ENCODE measurements at places on chromosomes 1 and 21.

DNA sequence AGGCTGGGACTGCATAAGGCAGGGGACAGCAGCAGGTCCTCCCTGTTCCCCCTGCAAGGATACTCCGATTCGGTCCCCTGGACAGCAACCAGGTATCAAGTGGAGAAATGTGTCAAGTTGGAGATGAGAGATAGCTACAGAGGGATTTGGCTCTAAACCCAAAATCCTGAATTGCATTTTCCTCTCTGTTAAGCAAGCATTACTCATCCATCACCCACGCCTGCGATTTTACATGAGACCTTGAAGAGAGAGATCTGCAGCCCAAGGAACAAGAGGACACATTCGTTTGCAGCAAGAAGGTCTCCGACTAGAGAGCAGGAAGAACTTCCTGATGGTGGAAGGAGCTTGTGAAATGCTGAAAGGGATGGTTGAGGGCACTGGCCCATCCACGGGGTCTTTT is 21.9 kb downstream of the SYT2 start:
- no peak for DNase-seq

DNA sequence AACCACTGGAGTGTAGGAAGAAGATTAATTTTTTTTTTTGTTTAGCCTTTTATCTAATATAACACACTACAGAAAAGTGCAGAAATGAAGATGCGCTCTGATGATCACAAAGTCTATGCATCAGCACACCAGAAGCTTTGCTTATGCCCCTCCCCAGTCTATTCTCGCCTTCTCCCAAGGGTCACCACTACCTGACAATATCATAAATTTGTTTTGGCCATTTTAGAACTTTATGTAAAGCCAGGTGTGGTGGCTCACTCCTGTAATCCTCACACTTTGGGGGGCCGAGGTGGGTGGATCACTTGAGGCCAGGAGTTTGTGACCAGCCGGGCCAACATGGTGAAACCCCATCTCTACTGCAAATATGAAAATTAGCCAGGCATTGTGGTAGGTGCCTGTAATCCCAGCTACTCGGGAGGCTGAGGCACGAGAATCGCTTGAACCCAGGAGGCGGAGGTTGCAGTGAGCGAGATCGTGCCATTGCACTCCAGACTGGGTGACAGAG is 231.3 kb downstream of the FOXD2 start:
- DNase-seq, result no peak

DNA sequence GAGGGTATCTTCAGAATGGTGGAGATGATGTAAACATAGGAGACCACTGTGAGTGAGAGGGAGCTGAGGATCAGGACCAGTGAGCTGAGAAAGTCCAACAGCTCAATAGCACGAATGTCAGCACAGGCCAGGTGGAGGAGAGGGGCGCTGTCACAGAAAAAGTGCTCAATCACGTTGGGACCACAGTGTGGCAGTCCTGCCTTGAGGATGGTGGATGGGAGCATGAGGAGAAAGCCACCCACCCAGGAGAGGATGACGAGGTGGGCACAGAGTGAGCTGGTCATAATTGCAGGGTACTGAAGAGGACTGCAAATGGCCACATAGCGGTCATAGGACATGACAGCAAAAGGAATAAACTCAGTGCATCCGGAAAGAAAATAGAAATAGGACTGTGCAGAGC is 8.1 kb downstream of the OR11L1 start:
- DNase-seq, result no peak

DNA sequence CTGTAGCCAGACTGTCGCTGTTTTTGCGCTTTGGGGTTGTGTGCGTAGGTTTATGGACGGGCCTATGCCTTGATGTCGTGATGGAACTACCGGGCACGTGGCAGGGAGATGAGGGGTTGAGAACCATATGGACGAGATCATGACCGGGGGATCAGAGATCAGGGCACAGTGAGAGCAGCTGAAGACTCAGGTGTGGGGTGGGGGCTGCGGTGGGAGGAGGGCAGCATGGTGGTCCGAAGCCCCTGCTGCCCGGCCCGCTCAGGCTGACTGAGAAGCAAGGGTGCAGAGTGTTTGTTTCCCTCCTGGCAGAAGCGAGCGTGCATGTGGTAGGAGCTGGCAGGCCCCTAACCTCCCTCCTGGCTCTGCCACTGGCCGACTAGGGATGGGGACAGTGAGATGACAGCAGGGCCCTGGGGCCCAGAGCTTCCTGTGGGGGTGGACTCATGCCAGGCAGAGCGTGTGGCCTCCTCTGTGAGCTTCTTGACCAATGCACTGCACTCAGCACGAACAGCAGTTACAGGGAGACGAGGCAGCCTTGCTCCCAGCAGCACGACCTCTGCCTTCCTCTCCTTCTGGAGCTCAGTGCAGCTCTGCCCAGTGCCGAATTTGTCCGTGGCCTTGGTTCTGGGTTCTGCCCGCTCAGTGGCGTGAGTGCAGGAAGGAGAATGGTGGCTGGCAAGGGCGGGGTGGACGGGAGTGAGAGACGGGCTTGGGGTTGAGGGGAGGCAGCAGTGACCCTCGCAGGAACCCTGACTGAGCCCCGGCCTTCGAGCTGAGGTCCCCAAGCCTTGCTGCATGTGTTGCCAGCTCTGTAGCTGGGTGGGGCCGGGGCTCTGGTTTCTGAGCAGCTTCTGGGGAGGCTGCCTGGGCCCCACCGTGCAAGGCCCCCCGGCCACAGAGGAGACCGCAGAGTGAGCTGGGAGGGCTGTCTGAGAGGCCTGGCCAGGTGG is 22.2 kb upstream of the LRRC3 start:
- DNase-seq, result no peak

DNA sequence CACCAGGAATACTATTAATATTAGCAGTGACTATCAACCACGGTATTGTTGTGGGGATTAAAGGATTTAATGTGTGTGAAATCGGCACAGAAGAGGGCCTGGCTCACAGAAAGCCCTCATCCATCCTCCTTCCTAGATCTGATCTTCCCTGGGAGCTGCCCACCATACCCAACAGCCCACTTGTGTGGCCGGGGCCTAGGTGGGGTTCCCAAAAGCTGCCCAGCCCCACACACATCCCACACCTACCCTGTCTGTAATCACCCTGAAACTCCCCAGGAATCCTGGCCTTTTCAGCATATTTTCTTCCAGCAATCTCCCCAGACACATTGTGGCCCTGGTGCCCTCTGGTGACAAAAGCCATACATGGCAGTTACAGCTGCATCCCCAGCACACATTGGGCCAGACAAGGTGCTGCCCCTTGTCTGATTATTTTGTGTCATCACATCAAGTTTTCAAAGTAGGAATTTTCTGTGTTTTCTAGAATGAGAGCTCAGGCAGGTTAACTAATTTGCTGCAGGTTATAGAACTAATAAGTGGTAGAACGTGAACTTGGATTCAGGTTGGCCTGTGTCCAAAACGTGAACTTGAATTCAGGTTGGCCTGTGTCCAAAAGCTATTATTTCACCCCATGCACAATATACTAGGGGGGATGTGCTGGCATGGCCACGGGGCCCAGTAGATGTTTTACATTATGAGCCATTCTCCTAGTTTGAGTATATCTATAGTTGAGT is 5.3 kb upstream of the SLC6A9 start:
- DNase-seq, result no peak

DNA sequence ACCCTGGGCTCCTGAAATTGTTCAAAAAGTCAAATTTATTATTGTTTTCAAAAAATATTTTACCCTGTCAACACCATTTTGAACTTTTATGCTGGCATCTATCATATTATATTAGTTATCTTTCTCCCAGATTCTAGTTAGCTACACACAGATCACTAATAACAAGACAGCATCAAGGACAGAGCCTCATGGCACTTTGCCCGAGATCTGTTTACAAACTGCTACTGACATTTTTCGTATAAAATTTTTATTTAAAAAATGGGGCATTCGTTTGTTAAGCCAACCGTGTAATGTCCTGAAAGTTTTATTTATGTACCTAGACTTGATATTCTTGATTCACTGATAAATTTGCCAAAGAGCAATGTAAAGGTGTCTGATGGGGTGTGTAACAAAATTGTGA is 78.1 kb downstream of the PLPPR5 start:
- no peak for DNase-seq

DNA sequence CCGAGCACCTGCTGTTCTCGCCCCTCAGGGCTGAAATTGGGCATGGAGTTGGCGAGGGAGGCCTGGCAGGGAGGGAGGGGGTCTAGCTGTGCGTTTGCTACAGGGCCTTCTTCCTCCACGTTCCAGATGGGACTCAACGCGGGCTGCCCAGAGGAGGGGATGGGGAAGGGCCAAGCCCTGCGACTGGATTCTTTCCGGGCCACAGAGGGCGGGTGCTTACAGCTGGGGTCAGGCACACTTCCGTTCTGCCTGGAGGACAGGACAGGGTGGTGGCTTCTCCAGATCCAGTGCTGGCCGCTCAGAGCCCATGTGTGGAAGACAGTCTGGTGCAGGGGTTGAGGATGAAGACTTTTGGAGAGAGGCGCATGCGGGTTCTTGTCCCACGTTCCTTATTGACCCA is 90.0 kb downstream of the EDEM3 start:
- DNase-seq, result no peak

GRCh38 chr1:6688001-6688400 is 13.6 kb downstream of the DNAJC11 start:
- no peak for DNase-seq

GRCh38 chr1:5141750-5142149 is 487.3 kb downstream of the AJAP1 start:
- no peak for DNase-seq

DNA sequence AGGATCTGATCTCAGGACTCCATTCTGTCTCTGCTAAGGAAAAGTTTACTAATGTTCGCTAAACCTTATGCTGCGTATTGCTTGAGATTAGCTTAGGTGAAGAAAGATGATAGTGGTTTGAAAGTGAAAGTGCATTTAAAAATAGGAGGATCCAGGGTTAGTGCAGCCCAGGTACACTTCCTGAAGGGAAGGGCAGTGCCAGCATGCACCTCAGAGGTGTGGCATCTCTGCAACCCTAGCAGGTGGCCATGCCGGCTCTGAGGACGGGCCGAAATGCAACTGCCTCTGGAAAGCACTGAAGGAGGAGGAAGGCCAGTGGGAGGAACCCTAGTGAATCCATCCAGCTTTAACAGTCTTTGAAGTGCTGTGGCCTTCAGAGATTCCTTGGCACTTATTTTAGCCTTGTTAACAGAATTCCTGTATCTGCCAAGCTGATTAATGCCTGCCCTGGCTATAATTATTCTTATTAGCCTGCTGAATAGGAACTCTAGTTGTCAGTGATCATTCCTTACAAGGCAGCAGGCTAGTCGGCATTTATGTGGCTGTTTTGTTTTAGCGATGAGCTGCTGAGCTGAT is 5.5 kb downstream of the PTGFRN start:
- DNase-seq, result no peak

- no peak for DNase-seq
Observed at GRCh38 chr21:25640943-25641292, 1.9 kb downstream of the JAM2 start.

DNA sequence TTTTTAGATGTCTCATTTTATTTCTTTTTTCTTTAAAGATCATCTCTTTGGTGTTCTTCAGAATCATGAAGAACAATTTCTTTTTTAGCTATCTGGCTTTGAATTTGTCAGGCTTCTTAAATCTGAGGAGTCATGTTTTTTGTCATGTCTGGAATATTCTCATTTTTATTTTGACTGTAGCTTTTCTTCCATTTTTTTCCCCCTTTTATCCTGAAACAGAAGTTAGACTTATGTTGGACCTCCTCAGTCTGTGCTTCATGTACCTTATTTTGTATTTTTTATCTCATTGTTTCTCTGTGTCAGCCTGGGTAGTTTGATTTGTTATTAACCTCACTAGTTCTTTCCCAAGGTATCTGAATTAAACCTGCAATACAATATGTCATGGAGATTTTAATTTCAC is 319.2 kb upstream of the ADGRL4 start:
- no peak for DNase-seq

DNA sequence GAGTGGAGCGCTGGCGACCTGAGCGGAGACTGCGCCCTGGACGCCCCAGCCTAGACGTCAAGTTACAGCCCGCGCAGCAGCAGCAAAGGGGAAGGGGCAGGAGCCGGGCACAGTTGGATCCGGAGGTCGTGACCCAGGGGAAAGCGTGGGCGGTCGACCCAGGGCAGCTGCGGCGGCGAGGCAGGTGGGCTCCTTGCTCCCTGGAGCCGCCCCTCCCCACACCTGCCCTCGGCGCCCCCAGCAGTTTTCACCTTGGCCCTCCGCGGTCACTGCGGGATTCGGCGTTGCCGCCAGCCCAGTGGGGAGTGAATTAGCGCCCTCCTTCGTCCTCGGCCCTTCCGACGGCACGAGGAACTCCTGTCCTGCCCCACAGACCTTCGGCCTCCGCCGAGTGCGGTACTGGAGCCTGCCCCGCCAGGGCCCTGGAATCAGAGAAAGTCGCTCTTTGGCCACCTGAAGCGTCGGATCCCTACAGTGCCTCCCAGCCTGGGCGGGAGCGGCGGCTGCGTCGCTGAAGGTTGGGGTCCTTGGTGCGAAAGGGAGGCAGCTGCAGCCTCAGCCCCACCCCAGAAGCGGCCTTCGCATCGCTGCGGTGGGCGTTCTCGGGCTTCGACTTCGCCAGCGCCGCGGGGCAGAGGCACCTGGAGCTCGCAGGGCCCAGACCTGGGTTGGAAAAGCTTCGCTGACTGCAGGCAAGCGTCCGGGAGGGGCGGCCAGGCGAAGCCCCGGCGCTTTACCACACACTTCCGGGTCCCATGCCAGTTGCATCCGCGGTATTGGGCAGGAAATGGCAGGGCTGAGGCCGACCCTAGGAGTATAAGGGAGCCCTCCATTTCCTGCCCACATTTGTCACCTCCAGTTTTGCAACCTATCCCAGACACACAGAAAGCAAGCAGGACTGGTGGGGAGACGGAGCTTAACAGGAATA is 4.2 kb downstream of the TFAP2E start:
- DNase-seq, result no peak

GRCh38 chr1:112033439-112034120 is 44.1 kb upstream of the KCND3 start:
- DNase-seq, result no peak

GRCh38 chr1:243693800-243694199 is 156.2 kb downstream of the AKT3 start:
- no peak for DNase-seq

Data from retinal pigment epithelial cell (primary cell).